NCI-H526 (cell line): ENCODE measurements at places on chromosomes 5 and 9.
A peak's percentile ranks its signal among the peaks of the same experiment; 100 is the strongest.

- DNase-seq = no peak
These were observed 49.0 kb upstream of the KDM4C start for GRCh38 chr9:6708732-6709131.

- no peak for DNase-seq
These were observed 1.5 kb downstream of the FBN2 start for GRCh38 chr5:128536254-128537220.

- no peak for DNase-seq
These were observed 324.4 kb downstream of the NDUFS4 start for GRCh38 chr5:53884844-53885243.

- DNase-seq = peak; percentile 3
These were observed 76.1 kb downstream of the SLC44A1 start for GRCh38 chr9:105320568-105320967.

- DNase-seq = no peak
These were observed 590.7 kb downstream of the RAB3C start for GRCh38 chr5:59173578-59173977.

- DNase-seq = no peak
These were observed 489.3 kb upstream of the RORB start for GRCh38 chr9:74007833-74008232.

DNA sequence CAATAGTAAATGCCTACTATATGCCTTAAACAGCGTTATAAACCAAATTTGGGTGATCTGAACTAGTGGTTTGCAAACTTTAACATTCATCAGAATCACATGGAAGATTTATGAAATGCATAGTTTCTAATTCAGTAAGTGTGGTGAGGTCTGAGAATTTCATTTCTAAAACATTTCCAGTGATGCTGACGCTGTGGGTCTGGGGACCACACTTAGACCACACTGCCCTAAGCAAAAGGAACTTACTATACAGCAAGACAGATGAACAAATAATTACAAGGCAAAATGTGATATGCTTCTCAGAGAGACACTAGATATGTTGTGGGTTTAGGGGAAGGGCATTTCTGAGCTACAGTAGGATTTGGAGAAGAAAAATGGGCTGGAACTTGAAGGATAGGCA, 72.6 kb downstream of the OXCT1 start:
- DNase-seq = no peak

- peak; percentile 70 for DNase-seq
These were observed at the start of gene ZNF483 for GRCh38 chr9:111525056-111525977. Gene ZNF483 (plus strand): TSS chr9:111525179. CDS start chr9:111527396, 2,217 bp downstream.

GRCh38 chr5:174935854-174936474, 211.6 kb downstream of the MSX2 start:
- DNase-seq = peak; percentile 50

GRCh38 chr9:96071815-96072124, 196.3 kb downstream of the ERCC6L2 start:
- DNase-seq = no peak

DNA sequence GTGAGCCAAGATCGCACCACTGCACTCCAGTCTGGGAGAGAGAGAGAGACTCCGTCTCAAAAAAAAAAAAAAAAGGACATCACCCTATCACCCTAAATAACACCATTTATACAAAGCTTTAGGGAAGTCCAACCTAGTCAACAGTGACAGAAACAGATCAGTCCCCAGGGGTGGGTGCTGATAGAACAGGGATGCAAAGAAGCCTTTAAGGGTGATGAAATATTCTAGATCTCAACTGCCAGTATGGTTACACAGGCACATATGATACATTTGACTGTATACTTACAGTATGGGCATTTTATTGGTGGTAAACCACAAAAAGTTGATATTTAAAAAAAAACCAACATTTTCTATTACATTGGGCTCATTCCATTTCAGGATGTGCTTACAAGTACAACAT, 4.8 kb downstream of the RETREG1 start:
- no peak for DNase-seq

GRCh38 chr5:156835905-156836304, 14.2 kb upstream of the PPP1R2B start:
- no peak for DNase-seq

DNA sequence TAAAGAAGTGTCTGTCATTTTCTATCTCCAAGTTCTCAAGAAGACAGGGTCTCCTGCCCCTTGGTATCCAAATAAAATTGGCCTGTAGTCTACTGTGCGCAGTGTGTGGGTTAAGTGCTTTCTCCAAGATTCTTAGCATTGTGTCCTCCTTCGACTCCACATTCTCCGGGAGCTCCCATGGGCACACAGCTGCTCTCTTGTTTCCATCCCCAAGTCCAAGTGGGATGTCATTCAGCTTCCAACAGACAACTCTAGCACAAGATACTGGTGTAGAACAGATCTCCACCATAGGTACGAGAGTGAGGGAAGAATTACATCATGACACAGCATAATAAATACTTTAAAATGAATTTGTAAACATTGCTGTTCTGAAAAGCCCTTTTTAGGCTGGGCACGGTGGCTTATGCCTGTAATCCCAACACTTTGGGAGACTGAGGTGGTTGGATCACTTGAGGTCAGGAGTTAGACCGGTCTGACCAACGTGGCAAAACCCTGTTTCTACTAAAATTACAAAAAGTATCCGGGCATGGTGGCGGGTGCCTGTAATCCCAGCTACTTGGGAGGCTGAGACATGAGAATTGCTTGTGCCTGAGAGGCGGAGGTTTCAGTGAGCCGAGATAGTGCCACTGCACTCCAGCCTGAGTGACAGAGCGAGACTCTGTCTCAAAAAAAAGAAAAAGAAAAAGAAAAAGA, 196.2 kb downstream of the C9orf152 start:
- no peak for DNase-seq
